Stomach (tissue), 19 donors: ENCODE measurements at places on chromosomes 7 and 10. TPM values are rescaled to one million over a fixed set of nuclear protein-coding genes. Genes with fewer than 3 reads are reported as not detected.

DNA sequence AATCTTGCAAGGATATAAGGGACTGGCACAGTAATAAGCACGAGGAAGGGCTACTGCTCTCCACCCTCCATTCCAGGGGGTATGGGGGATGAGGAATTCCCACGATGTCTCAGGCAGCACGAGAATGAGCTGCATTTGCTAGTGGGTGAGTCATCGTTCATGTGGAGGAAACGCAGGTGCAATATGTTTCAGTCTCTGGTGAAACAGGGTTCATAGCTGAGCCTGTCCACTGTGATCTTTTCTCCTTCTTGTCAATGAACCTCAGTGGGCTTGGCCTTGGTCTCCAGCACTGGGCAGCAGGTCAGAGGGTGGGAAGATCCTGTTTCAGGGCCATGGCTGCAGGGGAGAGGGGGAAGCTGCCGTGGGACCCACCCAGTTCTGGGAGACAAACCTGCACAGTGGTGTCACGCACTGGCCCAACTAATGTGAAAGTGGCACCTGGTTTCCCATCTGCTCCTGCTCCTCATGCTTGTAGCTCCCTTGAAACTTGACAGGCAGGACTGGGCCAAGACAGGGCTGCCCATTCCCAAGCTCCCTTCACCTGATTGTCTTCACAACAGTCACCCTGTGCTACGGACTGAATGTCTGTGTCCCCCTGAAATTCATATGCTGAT, 181.9 kb downstream of the USP6NL start:
- no peak for DNase-seq

GRCh38 chr10:122323941-122324675, 50.4 kb upstream of the PLEKHA1 start:
- no peak for DNase-seq

DNA sequence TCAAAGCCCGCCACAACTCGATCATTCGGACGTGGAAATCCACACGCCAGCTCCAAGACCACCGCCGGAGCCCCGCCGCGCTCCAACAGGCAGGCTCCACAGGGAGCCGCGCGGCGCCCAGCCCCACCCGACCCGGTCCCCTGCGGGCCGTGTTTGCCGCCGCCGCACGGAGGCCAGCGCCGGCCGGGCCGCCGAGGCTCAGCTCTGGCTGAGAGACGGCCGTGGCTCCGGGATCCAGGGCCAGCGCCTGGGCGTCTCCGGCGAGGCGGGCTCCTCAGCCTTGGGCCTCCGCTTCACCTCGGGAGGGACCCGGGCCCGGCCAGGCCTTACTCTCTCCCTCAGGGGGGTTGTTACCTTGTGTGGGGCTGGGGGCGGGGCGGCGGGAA, 333 bp downstream of the SMNDC1 start:
- no peak for DNase-seq

DNA sequence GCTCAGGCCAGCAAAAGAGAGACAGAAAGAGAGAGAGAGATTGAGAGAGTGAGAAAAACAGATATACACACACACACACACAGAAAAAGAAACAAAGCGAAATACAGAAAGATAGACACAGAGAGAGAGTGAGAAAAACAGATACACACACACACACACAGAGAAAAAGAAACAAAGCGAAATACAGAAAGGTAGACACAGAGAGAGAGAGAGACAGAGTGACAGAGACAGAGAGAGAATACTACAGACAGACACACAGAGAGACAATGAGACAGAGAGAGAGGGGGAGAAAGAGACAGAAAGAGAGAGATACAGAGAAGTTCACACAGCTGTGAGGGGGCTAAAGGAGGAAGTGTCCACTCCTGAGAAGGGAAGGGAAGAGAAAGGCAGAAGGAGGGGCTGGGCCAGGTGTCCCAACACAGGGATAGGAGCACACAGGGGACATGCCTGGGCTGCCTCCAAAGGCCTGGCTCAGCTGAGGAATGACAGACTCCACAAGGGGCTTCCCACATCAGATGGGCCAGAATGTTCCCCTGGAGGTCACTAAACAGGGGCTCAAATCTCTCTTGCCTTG, 4.3 kb downstream of the GCK start:
- DNase-seq, result no peak

The MDFIC gene
- 9.3 TPM for polyA plus RNA-seq

The CALD1 gene
- 172 TPM for polyA plus RNA-seq

DNA sequence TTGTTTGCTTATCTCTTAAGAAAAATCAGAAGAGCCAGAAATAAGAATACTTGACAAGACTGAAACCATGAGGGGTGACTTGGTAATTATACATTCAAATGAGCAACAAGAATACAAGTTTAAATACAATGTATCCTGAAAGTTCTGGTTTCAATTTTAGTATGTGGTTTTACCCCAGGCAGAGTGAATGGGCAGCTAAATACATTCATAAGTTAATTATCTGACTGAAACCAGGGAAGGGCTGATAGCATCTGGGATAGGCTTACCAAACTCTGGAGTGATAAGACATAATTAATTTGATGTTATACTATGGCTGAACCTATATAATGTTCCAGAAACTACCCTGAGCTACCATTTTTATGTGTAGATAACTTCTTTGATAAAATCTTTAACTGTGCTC, 252.2 kb upstream of the PLXNA4 start:
- DNase-seq, result no peak

- DNase-seq, result no peak
Measured at GRCh38 chr7:81256991-81257390, 338.1 kb upstream of the SEMA3C start.
